ENCODE measurements at places on chromosomes 12 and 14.

- DNase-seq: no peak
These were observed 543.7 kb upstream of the TMEM132C start for GRCh38 chr12:127723251-127723650.

- no peak for DNase-seq
These were observed 117.4 kb downstream of the TGFB3 start for GRCh38 chr14:75864352-75864751.

GRCh38 chr12:123363390-123363739, 1.3 kb downstream of the SBNO1 start:
- DNase-seq: no peak

- DNase-seq: no peak
These were observed 1.1 kb downstream of the SP1 start for GRCh38 chr12:53380794-53381730.

- no peak for DNase-seq
These were observed 175.1 kb upstream of the GZMB start for GRCh38 chr14:24809135-24809534.

- DNase-seq: no peak
These were observed 823 bp downstream of the ATG2B start for GRCh38 chr14:96362071-96362964.

DNA sequence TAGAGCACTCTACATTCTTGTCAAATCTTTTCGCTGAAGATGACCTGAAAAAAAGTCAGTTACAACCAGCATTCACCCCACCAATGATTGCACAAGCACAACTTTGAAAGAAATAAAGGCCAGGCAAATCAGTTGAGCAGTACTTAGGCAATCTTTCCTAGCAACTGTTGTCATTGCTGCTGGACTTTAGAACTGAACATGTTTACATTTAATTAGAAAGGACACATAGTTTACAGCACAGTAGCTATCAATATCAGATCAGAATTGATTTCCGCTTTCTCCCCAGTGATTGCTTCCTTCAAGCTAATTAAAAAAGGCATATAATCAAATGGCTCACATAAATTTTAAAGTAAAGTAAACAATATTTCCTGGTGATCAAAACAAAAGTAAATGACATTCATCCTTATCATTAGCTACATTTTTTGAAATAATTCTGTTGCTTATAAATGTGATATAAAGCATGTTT, 128.4 kb downstream of the FOXA1 start:
- DNase-seq: no peak

Measured in occipital lobe (tissue), 3 donors.